ENCODE measurements at places on chromosomes 3 and 15.

GRCh38 chr3:49841126-49841696 lies 15.2 kb downstream of the TRAIP start:
- DNase-seq = no peak

DNA sequence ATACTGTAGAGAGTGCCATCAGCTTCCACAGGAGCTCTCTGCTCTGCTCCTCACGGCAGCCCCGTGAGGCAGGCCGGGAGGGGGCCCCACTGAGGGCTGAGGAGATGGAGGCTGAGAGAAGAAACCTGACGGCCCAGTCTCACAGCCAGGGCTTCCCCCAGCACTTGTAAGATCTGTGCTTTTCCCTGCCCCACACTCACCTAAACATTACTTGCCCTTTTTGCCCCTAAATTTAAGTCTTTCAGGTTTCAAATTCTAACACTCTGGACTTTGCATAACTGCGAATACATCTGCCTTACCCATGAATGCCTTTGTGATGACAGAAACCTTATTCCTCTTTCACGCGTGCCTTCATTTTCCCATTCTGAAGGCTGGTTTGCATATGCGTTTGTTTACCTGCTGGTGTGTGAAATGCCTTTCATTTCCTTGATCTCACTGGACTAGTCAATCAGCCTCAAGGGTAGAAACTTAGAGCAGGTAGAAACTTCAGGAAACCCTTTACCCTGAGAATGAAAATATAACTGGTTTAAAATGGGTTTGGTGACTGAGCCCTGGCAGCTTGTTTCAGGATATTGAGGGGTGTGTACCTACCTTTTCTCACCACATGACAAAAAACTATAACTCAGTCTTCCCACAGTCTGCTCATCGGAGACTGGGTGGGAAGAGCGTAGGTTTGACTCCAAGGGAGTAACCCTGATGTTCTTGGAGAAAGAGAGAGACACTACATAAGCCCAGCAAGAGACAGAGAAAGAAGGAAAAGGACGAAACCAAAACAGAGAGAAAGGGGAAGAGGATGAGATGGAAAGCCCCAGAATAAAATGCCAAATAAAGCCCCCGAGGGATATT lies 20.1 kb downstream of the SLC12A8 start:
- DNase-seq = no peak

GRCh38 chr3:182508919-182509711 lies 284.2 kb upstream of the ATP11B start:
- DNase-seq = no peak

- DNase-seq = no peak
Observed at GRCh38 chr3:243356-243725, 46.8 kb downstream of the CHL1 start.

- DNase-seq = no peak
Observed at GRCh38 chr3:152269056-152269830, 514 bp downstream of the MBNL1 start.

DNA sequence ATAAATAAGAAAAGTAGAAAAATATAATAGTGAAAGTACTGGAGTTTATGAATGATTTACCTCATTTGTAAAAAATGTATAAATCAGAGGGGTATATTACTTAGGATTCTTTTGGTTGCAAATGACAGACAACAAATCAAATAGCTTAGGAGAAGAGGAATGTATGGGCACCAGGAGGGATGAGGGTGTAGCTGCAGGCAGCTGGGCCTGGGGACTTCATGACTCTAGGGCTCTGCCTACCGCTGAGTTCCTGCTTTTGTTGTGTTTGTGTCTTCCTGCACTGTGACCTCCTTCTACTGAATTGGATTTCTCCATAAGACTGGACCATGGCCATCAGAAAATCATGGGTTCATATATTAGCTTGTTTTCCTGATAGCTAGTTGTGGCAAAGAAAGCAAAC lies 27.9 kb upstream of the PDE8A start:
- DNase-seq = no peak

- DNase-seq = no peak
Observed at GRCh38 chr15:78360958-78361718, 21.0 kb downstream of the CRABP1 start.

DNA sequence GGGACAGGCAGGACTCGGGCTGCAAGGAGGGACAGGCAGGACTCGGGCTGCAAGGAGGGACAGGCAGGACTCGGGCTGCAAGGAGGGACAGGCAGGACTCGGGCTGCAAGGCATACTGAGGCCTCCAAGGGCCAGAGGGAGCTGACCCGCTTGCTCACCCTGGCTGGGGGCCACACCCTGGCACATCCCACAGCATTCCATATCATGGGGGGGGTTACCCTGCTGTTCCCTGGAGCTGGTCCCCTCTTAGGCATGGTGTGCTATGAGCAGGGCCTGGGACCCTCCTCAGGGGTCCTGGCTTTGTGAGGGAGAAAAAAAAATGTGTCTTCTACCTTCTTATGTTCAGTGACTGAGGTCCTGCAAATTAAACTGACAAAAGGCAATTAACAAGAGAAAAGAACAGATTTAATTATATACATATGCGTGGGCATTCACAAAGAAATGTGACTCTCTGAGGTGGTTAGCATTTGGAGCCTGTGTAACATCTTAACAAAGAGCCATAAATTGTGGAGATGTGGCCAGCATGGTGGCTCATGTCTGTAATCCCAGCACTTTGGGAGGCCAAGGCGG lies 97.6 kb upstream of the ALDH1A3 start:
- no peak for DNase-seq

DNA sequence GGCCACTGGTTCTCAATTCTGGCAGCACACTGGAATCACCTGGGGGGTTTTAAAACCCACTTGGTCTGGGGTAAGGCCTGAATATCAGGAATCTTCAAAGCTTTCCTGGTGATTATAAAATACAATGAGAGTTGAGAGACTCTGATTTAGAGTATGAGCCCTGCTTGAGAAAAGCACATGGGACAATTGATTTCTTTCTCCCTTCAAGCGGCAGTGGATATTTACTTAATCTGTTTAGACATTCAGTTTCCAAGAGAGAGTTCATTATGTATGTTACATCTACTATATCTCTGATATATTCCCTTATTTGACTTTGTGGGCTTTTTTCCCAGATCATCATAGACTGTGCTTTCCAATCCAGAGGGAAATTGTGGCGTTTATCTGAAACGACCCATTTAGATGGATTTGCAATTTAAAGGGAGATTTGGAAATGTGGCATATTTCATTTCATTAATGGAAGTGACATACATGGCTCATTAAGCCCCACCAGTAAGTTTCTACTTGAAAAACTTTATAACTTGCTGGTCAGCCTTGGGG lies 171.2 kb upstream of the PFN2 start:
- DNase-seq = no peak

- no peak for DNase-seq
Observed at GRCh38 chr3:179608931-179609720, 4.5 kb downstream of the NDUFB5 start.

GRCh38 chr3:51386852-51387229 lies 1.8 kb downstream of the MANF start:
- DNase-seq = no peak

DNA sequence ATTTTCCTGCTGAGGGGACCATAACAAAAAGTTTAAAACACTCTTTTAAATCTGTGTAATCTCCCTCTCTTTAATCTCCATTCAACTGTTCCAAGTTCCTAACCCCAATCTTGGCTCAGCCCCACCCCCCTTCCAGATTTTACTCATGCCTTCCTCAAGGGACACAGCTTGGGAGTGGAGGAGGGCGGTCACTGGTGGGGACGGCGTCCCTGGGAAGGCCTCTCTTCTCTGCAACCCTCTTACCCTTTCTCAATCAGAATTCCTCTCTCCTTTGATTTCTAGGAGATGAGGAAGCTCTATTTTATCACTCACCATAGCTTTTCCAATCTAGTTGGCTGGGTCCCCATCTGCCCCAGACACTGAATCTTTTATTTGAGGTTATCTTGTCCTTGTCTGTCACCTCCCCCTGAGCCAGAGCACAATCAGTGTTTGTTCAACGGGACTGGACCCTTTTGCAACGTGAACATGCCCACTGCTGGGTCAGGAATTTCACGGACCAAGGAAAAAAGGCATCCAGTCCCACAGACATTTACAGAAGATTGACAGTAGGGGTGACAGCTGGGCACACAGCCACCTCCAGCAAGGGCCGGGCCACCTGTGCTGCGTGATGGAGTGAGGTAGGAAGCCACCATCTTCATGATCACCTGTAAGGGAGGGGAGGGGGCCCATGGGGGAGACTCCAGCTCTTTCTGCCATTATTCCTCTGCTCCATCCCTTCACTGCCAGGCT lies 84.0 kb upstream of the HERC1 start:
- DNase-seq = no peak

- no peak for DNase-seq
Observed at GRCh38 chr3:160162440-160162839, 62.8 kb upstream of the C3orf80 start.

DNA sequence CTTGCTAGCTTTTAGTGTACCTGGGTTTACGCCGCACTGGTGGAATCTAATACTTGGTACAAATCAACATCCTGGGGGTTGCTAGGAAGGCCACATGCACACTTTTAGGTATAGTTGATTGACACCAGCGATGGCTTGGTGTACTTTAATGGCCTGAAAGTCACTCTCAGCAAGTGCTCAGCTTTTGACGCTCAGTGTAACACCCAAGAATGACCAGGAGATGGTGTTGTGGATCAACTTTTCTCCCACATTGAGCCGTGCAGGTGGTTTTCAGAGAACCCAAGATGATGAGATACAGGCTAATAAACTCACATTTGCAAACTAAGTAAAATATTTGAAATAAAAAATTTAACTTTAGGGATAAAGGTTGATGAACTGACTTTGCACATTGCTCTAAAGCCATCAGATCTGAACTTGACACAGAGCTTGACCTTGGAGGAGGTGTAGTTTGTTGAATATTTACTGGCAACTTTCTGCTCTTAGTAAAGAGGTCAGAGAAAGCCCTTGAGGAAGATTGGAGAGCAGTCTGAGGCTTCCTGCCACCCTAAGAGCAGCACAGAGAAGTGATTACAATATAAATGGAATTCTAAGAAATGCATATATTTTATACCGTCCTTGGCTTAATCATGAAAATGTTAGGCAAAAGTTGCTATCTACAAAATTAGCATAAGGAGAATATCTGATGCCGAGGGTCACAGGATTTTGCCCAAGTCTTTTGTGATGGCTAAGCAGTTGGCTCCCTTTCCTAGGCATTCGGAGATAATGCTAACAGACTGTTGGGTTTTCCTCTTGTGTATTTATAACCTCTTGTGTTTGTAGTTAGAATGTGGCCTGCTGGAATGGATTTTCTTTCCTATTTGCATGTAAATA lies 143.4 kb upstream of the RASGRP1 start:
- DNase-seq = no peak

- DNase-seq = no peak
Observed at GRCh38 chr15:57596978-57597377, 5.3 kb downstream of the MYZAP start.

DNA sequence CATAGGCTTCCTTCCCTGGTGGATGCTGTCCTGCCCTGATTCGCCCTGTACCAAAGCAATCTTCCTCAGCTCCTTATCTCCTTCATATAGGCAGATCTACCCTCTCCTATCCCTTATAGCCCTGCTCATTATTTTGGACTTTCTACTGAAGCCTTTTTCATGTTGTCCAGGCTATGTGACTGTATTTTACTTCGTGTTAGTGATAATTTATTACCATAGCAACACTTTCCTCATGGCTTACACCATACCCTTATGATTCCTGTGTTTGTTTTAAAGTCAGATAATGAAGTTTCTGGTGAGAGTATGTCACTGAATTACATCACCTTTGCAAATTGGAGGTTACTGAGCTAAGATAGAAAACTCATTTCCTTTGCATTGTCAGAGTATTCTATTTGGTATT lies 352.6 kb downstream of the NLGN1 start:
- DNase-seq = no peak

Measured in stimulated activated CD4-positive, alpha-beta T cell treated with anti-CD3 and anti-CD28 coated beads, Interleukin-15, amount 100 ng/mL, for 1 hour (primary cell).